ENCODE measurements at places on chromosomes 16 and 17. TPM values are rescaled to one million over a fixed set of nuclear protein-coding genes. Genes with fewer than 3 reads are reported as not detected.

GRCh38 chr17:20095336-20096080, 86.3 kb downstream of the SPECC1 start:
- peak; percentile 77 for DNase-seq

DNA sequence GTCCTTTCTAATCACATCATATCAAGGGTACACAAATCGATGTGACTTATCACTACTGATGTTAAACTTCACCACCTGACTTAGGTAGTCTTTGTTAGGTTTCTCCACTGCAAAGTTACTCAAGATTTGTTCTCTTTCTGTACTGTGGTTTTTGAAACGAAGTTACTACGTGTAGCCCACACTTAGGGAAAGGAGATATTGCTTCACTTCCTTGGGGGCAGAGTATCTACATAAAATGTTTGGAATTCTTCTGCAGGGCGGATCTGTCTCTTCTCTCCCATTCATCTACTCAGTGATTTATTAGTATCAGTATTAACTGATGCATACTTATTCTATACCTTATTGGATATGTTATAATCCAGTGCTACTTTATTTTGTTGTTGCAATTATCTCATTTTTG, 403.6 kb upstream of the MON1B start:
- DNase-seq: no peak

- DNase-seq: peak; percentile 73
These were observed 73.6 kb downstream of the IL21R start for GRCh38 chr16:27475561-27475960.

TRPV3 gene
- 1.2 TPM for polyA plus RNA-seq

CEP112 gene
- polyA plus RNA-seq: 14.4 TPM

GP1BA gene
- polyA plus RNA-seq: 0.81 TPM

TBC1D3G gene
- 5.9 TPM for polyA plus RNA-seq

PLXDC1 gene
- polyA plus RNA-seq: 6.3 TPM

Measured in cardiac muscle cell (in vitro differentiated cells and primary cell).